Kidney tubule cell (primary cell): ENCODE measurements at places on chromosomes 7 and 10.

DNA sequence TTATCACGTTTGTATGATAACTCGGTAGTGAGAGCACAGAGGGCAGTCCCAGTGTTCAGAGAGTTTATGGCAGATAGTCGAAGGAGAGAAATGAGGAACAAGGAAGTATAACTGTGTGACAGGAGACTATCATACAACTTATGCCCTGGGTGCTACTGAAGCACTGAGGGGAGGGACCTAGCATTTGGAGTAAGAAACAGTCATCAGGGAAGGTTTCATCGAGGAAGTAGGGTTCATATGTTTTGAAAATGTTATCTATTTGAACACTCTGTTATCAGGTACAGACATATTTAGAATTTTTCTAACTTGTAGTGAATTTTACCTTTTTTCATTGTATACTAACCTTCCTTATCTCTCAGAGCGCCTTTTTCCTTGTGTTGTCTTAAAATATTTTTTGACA lies 1214.4 kb upstream of the C7orf33 start:
- no peak for DNase-seq

DNA sequence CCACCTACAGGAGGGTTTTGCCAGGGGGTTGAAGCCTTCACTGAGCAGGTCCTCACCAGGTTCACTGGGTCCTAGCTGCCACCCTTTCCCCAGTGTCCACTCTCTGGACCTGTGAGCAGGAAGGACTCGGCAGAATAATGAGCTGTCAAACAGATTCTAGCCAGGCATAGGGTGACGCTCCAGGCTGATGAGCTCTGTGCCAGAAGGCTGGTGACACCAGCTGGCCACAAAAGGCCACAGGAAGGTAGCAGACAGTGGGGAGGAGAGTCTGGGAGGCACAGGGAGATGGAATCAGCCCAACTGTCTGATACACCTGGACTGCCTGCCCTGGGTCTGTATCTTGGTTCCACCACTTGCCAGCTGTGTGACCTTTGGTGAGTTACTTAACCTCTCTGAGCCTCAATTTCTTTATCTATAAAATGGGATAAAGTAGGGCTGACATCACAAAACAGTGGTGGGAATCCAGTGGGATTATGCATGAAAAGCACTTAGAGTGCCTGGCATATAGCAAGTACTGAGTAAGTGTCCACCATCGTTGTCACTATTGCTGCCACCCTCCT lies 26.7 kb upstream of the NDST2 start:
- DNase-seq = no peak

- peak; percentile 97 for DNase-seq
Measured at GRCh38 chr10:62426086-62426485, 51.9 kb downstream of the ZNF365 start.

DNA sequence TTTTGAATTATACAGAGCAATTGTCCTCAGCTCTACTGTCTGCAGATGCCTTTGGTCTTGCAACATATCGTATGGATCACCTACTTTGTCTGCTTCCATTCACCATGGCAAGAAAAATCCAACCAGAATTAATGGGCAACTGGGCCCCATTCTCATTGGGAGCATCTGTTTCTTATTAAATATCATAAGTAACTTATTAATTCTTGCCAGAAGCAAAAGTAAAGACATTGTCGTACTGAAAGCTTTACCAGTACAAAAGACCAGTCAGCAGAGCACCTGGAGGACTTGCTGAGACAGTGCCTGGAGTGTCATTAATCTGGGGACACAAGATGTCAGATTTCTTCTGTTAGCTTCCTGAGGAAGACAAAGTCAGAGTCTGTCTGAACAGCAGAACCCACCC lies 404.5 kb downstream of the INHBA start:
- peak; percentile 48 for DNase-seq

DNA sequence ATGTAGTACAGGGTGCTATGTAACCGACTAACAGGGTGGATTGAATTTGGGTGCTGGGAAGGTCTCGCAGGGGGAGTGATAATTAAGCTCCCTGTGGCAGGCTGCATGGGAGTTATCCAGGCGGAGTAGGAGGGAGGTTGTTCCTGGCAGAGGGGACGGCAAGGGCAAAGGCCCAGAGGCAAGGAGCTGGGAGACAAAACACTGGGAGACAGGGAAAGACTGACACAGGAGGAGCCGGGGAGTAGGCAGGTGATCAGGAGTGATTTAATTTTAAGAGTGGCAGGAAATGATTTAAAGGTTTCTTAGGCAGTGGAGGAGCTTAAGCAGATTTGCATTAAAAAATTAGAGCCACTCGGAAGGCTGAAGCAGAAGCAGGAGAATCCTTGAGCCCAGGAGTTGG lies 40.7 kb upstream of the LEP start:
- DNase-seq = no peak

- no peak for DNase-seq
Measured at GRCh38 chr7:138434597-138435019, 25.5 kb upstream of the TRIM24 start.

- no peak for DNase-seq
Measured at GRCh38 chr10:124546055-124546369, 84.4 kb downstream of the LHPP start.

GRCh38 chr10:27390681-27391080 lies 113.4 kb upstream of the RAB18 start:
- no peak for DNase-seq

DNA sequence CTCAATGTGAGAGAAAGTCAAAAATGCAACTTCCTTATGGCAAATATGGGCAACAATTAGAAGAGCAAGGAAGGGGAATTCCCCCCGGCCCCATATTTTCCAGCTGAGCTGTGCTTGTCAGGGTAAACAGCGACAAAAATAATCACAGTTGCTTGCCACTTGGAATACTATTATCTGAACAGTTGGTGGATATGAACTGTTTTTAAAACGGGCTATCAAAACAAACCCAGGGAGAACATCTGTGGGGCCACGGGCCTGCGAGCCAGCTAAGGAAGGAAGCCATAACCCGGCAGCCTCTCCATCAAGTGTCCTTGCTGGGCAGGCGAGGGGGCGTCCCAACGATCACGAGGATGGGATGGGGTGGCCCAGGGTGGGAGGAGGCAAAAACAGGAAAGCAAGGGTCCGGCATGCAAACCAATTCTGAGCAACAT lies 228.4 kb downstream of the ARHGAP12 start:
- DNase-seq = no peak

DNA sequence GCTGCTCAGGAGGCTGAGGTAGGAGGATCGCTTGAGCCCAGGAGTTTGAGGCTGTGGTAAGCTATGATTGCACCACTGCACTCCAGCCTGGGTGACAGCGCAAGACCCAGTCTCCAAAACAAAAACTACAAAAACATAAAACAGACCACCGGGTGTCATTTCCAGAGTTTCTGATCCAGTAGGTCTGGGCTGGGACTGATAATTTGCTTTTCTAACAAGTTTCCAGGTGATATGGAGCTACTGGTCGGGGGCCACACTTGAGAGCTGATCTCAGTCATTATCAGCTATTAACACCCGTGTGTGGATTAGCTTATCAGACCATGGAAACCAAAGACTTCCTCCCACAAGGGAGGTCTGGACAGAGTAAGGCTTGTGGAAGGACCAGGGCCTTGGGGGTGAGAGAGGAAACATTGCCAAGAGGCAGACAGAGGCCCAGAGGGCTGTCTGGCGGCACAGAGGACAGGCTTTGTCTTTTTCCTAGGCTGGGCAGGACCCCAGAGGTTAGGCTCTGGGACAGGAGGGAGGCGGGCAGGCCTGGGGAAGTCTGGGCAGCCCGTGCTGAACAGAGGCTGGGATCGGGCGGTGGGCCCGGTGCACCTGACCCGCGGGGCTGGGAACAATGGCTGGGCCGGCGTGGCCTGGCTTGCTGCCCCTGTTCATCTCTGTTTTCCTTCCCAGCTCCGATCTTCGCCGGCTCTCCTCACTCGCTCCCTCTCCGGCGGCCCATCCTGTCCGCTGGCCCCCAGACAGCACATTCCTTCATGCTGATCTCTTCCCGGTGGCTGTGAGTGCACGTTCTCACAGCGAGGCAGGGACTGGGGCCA lies 25.2 kb downstream of the TMEM270 start:
- no peak for DNase-seq

DNA sequence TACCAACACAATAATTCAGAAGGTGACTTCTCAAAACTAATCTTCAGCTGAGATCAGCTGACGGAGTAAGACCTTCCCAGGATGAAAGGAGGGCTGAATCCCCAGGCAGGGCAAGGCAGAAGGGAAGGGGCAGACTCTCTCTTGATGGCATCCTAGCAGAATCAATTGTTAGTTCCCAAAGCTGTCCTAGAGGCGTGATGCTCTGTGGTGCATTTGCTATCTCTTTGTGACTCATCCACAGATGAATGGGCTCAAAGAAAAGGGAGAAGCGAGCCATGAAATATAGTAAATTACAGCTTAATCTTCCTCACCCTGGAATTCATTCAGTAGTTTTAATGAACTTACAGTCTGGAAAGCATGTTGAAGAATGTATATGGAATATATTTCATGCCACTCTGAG lies 37.2 kb downstream of the PDE1C start:
- DNase-seq = no peak
